Amygdala (tissue), 56 donors: ENCODE measurements at places on chromosomes 16 and 17.

DNA sequence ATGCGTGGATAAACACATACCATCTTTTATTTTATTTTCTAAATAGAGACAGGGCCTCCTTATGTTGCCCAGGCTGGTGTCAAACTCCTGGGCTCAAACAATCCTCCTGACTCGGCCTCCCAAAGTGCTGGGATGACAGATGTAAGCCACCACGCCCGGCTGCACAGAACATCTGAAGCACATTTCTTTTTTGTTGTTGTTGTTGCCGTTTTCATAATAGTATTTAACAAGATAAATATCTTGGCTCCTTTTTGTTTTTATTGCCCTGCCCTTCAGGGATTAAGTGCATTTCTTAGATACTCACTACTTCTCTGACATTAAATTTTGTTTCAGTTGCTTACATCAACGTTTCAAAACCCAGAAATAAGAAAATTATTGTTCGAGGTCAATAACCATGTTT lies 37.4 kb downstream of the ANKRD11 start:
- no peak for DNase-seq

- no peak for DNase-seq
These were observed 1.0 kb upstream of the ENDOV start for GRCh38 chr17:80413771-80414507.

DNA sequence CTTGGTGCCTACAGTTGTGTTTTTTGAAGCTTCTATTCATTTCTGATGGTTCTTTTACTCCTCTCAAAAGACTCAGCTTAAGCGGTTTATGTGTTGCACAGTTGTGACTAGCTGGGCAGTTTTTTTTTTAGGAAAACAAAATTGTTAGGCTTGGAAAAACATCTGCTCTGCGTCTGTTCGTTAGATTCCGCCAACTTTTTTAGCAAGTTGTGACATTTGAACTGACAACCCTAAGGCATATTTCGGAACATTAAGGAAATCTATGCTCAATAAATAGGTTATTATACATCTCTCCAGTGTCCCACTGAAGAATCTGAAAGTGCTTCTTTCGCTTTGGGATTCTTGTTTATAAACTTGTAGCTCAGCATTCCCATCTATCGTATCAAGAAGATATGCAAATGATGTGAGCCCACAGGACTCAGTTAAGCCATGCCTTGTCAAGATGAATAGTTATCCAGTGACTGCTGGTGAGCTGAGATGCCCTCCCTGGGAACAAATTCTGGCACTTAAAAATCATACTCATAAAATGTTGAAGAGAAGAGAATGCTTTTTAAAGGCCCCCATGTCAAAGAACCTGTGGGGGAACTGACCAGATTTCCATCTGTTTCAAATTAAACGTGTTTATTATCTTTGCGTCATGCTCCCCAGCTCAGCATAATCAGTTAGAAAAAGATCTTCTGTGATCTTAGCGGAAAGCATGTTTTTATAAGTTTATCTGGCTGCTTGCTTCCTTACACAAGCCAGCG lies 109.0 kb upstream of the FAM20A start:
- no peak for DNase-seq

GRCh38 chr16:48438414-48438813 lies 53.2 kb upstream of the SIAH1 start:
- no peak for DNase-seq

- DNase-seq, result peak; percentile 29
These were observed 268.5 kb downstream of the CBLN1 start for GRCh38 chr16:49012961-49013726.

DNA sequence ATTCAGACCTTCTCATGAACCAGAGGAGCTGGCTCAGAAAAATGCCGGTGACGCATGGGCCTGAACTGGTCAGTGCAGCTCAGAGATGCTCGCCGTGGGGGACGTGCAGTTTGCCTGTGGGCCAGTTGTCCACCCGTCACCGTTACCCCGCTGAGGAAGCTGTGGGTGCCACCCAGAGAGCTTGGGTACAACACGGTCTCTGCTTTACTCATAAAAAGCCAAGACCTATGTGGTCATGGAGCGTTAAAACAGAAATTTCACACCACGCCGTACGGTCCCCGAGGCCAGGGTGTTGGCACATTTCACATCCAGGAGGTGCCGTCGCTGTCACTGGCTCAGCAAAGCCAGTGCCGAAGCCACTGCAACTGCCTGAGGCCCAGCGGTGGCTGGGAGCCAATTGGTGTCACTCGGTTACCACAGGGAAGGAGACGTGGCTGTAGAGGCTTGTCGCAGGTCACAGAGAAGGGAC lies 120.9 kb downstream of the METRNL start:
- no peak for DNase-seq

DNA sequence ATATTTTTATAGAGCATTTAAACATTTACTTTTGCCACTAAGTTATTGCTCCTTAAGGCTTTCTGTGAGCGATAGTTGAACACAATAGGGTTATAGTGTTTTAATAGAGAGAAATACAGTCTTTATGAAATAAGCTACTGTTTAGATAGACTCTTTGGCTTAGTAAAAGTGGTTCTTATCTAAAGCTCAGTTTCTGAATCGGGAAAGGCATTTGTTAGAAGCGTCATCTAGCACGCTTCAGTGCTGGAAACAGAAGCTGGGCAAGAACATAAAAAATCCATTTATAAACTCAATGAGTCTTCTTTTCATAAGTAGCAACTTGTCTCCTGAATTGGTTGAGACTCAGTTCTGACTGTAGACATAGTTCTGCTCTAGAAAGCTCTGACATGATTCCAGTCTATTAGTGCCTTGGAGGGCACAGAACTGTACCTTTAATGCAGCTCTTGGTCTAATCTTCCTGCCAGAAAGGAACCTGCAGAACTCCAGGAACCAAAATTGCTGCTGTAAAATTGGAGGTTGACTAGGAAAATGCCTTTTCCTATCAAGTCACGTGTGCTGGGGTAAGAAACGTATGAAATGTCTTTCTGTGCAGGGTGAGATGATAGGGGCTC lies 55.4 kb upstream of the DNAJA2 start:
- DNase-seq, result no peak

DNA sequence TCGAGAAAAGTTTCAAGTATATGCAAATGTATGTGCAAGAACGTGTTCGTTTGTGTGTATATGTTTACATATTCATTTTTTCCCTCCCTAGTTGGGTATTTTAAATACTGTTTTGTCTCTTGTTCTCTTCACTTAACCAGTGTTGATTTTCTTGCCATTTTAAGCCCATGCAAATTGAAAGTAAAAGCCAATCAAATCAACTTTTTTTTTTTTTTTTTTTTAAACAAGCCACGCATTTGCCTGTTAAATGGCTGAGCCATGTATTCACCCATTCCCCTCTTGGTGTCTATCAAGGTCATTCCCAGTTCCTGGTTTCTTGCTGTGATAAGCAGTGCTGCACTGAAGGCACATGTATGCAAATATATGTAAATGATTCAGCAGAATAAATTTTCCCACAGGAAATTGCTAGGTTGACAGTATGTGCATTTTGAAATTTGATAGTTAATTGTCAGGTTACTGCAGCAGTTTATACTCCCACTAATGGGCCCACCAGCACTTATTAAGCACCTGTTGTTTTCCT lies 12.2 kb downstream of the ABCC1 start:
- no peak for DNase-seq

DNA sequence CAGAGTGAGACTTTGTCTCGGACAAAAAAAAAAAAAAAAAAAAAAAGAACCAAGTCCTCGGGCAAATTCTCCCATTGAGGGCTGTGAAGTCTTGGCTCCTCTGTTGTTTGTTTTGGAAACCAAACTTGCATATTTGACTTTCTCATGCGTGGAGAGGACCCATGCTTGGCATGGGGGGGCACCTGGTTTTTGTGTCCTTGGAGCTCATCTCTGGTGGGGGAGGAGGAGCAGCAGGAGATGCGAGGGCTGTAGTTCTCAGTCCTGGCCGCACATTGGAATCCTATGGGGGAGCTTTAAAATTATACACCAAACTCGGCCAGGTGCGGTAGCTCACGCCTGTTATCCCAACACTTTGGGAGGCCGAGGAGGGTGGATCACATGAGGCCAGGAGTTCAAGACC lies 74.5 kb downstream of the ABCC6 start:
- DNase-seq, result no peak

DNA sequence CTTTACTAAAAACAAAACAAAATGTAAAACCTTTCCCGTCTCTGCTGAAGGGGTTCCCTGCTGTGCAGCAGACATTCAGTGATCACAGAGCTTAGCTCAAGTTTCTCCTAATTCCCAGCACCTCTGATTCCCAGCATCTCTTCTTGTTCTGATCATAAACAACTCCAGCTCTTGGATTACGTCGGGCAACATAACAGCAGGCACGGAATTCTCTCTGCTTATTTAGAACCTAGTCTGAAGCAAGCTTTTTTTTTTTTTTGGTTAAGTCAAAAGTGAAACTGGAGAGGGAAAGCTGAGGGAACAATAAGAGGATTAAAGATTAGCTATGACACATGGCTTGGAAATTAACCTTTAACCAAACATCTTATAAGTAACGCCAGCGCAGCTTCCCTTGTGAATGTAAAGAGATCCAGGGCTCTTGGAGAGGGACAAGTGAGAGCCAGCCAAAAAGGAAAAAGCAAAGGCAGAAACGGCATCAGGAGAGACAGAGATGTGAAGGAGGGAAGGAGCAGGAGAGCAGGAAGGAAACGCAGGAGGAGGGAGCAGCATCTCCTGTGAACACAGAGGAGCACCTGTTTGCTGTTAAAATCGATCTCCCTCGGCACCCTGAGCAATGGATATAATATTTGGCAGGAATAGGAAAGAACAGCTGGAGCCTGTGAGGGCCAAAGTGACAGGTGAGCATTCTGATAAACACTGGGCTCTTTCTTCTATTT lies at the start of gene BCO1:
TSS of gene BCO1 (plus strand) at position 394 of the 716 bp plus-strand sequence. CDS start at position 614, 220 bp downstream.
- no peak for DNase-seq

- peak; percentile 63 for DNase-seq
These were observed 453.3 kb downstream of the KCNJ2 start for GRCh38 chr17:70622368-70623260.
